Activated naive CD8-positive, alpha-beta T cell treated with anti-CD3 and anti-CD28 coated beads for 36 hours (primary cell): ENCODE measurements at places on chromosomes 16 and 17. TPM values are rescaled to one million over a fixed set of nuclear protein-coding genes. Genes with fewer than 3 reads are reported as not detected.

Gene STARD3
- total RNA-seq, result 47.9 TPM

Gene PLD6
- 19.5 TPM for total RNA-seq

DNA sequence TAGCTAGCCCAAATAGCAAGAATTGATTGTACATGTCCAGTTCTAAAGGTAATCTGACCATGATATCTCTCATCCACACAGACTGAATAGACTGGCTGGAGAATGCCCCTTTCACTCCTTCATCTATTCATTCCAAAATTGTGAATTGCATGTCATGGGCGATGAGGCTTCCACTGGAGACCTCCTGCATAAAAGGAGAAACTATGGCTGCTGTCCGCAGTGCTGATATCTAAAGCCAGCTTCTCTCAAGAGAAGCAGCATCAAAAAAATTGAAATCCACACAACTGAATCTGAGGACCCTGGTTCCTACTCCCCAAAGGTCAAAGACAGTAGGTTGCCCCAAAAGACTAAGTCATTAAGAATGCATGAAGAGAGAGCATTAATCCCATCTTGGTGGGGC lies 7.9 kb upstream of the SCNN1G start:
- no peak overlapping the region for H3K27ac ChIP-seq
- DNase-seq, result no peak
- H3K4me1 ChIP-seq, result no peaks in the 10 kb centered on the region
- H3K27me3 ChIP-seq, result peaks cover 82% of the 10 kb centered on the region
- no peaks in the 10 kb centered on the region for H3K36me3 ChIP-seq

GRCh38 chr17:81053041-81053970 lies 18.4 kb downstream of the BAIAP2 start:
- no peak overlapping the region for H3K4me3 ChIP-seq
- peaks cover 10% of the 10 kb centered on the region for H3K4me1 ChIP-seq
- H3K27ac ChIP-seq, result no peak overlapping the region
- no peaks in the 10 kb centered on the region for H3K36me3 ChIP-seq
- H3K27me3 ChIP-seq, result no peaks in the 10 kb centered on the region

DNA sequence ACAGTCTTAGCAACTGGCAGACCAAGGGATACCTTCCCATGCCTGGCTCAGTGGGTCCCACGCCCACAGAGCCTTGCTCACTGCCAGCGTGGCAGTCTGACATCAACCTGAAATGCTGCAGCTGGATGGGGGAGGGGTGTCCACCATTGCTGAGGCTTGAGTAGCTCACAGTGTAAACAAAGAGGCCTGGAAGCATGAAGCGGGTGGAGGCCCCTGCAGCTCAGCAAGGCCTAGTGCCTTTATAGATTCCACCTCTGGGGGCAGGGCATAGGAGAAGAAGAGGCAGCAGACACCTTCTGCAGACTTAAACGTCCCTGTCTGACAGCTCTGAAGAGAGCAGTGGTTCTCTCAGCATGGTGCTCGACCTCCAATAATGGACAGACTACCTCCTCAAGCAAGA lies 263.2 kb downstream of the KIF2B start:
- DNase-seq, result no peak
- H3K4me3 ChIP-seq, result no peak overlapping the region
- no peaks in the 10 kb centered on the region for H3K36me3 ChIP-seq
- H3K27me3 ChIP-seq, result no peaks in the 10 kb centered on the region
- no peak overlapping the region for H3K27ac ChIP-seq
- H3K4me1 ChIP-seq, result no peaks in the 10 kb centered on the region

- no peaks in the 10 kb centered on the region for H3K4me1 ChIP-seq
- no peak overlapping the region for H3K4me3 ChIP-seq
- DNase-seq, result no peak
- H3K27me3 ChIP-seq, result peaks cover 4% of the 10 kb centered on the region
- no peaks in the 10 kb centered on the region for H3K36me3 ChIP-seq
Observed at GRCh38 chr16:17519101-17519955, 48.6 kb upstream of the XYLT1 start.

GRCh38 chr17:83152745-83153611 lies 73.6 kb downstream of the METRNL start:
- no peak overlapping the region for H3K4me3 ChIP-seq
- H3K36me3 ChIP-seq, result no peaks in the 10 kb centered on the region
- no peaks in the 10 kb centered on the region for H3K27me3 ChIP-seq
- DNase-seq, result no peak
- H3K4me1 ChIP-seq, result no peaks in the 10 kb centered on the region
- no peak overlapping the region for H3K27ac ChIP-seq
